ENCODE measurements at places on chromosomes 1 and 21. TPM values are rescaled to one million over a fixed set of nuclear protein-coding genes. Genes with fewer than 3 reads are reported as not detected.
A peak's percentile ranks its signal among the peaks of the same experiment; 100 is the strongest.

GRCh38 chr1:233981042-233981675, 76.7 kb downstream of the SLC35F3 start:
- no peak overlapping the region for H3K4me3 ChIP-seq
- no peaks in the 10 kb centered on the region for H3K36me3 ChIP-seq
- no peak overlapping the region for H3K27ac ChIP-seq
- no peaks in the 10 kb centered on the region for H3K4me1 ChIP-seq

DNA sequence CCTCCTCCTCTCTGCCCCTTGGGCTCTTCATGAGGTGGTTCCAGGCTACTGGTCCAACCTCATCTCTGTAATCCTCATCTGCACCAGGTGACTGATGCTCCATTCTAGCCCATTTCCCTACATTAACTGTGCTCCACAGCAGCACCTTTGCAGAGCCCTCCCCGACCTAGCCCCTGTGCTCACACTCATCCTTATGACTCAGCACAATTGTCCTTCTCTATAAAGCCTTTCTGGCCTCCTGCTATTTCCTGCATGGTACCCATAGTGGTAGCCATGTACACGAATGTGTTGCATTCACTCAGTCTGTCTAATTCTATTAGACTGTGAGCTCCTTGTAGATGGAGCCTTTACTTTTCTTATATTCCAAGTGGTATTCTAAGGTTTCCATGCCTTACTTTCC, 339.0 kb downstream of the DISC1 start:
- no peak overlapping the region for H3K27ac ChIP-seq
- no peaks in the 10 kb centered on the region for H3K4me1 ChIP-seq
- H3K36me3 ChIP-seq: no peaks in the 10 kb centered on the region
- no peak overlapping the region for H3K4me3 ChIP-seq
- DNase-seq: no peak

DNA sequence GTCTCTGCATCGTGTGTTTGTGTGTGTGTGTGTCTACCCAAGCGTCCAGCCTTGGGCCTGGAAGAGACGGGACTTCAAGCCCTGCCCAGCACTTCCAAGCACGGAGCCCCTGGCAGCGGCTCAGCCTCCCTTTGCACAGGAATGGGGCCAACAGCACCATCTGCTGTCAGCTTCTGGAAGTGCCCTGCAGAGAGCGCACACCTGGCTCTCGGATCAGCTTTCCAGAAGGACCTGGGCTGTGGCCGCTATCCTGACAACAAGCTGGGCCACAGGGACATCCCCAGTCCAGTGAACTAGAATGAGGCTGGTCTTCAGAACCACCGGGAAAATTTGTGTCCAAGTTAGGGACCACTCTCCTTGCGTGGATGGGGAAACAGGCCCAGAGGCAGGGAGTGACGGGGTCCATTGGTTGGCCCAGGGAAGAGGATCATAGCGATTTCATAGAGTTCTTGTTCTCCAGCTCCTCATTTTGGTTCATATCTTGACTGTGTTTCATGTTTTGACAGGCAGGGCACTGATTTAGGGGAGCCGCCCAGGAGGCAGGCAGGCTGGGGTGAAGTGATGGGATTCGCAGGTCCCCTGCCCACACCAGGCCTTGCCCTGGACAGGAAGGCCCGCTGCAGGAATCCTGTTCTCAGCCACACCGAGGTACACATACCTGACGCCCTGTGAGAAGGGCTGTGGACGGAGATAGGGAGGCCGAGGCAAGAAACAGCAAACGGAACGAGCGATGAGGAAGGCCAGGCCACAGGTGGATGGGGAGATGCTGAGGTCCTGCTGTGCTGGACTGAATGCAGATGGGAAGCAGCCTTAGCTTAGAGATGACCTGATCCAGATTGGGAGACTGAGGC, 38.4 kb downstream of the TAS1R2 start:
- peak; percentile 77 for DNase-seq
- no peaks in the 10 kb centered on the region for H3K27me3 ChIP-seq
- no peak overlapping the region for H3K4me3 ChIP-seq
- no peaks in the 10 kb centered on the region for H3K36me3 ChIP-seq
- no peaks in the 10 kb centered on the region for H3K4me1 ChIP-seq

DNA sequence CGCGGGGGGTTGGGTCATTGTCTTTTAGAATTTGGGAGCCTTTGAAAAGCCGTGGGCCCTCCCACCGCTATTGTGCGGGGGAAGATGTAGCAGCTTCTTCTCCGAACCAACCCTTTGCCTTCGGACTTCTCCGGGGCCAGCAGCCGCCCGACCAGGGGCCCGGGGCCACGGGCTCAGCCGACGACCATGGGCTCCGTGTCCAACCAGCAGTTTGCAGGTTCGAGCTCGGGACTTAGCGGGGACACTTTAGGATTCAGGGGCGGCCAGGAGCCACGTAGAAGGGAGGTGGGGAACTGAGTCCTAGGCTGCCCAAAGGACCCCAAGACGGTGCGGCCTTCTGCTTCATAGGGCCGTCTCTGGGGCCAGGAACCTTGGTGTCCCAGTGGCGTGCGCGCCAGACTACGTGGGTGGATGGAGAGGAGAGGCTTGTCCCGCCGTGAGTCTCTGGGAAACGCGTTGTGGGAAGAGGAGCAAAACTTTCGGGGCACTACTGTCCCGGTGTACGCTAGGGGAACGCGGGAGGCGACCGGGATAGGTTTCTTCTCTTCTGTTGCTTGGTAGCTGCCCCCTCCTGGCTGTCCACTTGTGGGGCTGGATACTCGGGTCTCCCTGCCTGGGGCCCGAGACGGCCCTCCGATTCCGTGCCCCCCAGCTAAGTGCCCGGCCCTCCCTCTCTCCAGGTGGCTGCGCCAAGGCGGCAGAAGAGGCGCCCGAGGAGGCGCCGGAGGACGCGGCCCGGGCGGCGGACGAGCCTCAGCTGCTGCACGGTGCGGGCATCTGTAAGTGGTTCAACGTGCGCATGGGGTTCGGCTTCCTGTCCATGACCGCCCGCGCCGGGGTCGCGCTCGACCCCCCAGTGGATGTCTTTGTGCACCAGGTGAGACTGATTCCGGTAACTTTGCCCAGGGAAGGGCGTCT, at the start of gene LIN28A:
Gene LIN28A, plus strand, starts transcription at position 112 of the 918 bp plus-strand sequence. Its CDS starts 75 bp downstream, at position 187.
- H3K4me1 ChIP-seq: no peaks in the 10 kb centered on the region
- H3K27ac ChIP-seq: no peak within 1 kb of the TSS
- DNase-seq: no peak
- H3K4me3 ChIP-seq: no peak within 1 kb of the TSS
- H3K36me3 ChIP-seq: no peaks in the 10 kb centered on the region

DNA sequence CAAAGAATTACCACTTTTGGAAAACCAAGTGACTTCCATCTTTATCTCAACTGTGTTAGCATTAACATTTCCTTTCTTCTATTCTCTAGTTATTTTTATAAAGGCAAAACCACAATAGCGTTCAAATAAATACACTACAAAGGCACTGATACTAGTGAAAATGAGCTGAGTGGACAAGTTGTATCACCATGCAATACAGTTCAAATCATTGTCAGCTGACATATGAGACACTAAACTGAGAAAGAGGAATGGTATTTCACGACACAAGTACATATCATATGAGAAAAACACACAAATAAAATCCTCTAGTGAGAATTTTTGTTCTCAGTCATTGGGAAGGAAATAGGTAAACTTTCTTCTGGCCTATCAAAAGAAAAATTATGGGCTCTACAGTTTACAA, 26.2 kb downstream of the ENAH start:
- H3K27me3 ChIP-seq: no peaks in the 10 kb centered on the region
- no peak for DNase-seq
- no peak overlapping the region for H3K27ac ChIP-seq

DNA sequence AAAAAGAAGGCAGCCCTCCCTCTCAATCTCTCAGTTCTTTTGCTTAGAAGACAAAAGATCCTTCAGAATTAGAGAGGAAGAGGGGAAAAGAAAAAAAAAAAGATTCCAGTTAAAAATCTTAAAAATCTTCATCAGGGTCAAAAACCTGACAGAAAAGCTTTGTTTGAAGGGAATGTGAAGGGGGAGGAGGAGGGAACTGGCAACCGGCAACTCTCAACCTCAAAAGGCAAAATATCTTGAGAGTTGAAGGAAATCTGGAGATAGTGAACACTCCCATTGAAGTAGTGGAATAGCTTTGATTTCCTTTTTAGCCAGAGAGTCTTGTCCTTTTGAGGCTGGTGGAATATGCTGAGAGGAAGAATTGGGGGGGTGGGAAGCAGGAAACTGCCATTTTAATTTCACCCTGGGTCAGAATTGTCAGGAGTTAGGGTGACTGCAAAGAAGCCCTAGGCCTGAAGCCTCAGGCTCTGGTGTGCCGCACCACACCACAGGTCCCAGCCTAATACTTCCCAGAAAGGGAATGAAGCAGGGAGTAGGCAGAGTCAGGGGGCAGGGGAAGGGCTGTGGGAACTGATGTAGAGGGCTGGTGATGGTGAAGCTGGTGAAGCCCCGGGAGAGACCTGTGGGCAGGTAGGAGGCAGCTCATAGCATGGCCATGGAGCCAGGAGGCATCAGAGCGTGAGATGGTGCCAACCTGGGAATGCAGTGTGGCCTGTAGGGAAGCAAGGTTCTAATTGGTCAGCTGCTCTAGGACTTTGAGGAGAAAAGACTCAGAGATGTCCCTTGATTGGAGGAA, 24.6 kb downstream of the KIRREL1 start:
- no peaks in the 10 kb centered on the region for H3K27me3 ChIP-seq
- peaks cover 6% of the 10 kb centered on the region for H3K4me1 ChIP-seq
- DNase-seq: no peak
- H3K27ac ChIP-seq: peak overlapping the region; percentile 78

DNA sequence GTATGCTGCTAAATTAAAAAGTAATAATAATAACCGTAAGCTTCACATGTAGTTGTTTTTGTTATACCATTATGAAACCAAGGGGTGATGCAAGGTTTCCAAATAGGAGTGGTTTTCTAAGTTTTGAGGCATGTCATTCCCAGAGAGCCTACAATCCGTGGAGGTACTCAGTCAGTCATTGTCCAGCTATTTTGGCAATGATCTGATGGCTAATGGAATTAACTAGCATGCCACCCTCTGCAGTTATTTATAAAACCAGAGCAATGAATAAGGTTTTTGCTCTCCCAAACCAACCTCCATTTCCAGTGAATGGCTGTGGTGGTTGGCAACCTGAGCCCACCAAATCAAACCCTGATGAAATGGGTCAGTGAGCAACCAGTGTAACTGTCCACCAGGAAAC, 106.4 kb downstream of the TBX15 start:
- H3K36me3 ChIP-seq: no peaks in the 10 kb centered on the region
- no peak overlapping the region for H3K27ac ChIP-seq

- H3K4me3 ChIP-seq: peak overlapping the region; percentile 69
- H3K27me3 ChIP-seq: no peaks in the 10 kb centered on the region
- H3K4me1 ChIP-seq: peaks cover 7% of the 10 kb centered on the region
- DNase-seq: no peak
- H3K36me3 ChIP-seq: no peaks in the 10 kb centered on the region
- peak overlapping the region; percentile 87 for H3K27ac ChIP-seq
Observed at GRCh38 chr1:168178227-168178637, 530 bp upstream of the TIPRL start.

GRCh38 chr1:53929246-53929960, 16.1 kb downstream of the IFT25 start:
- H3K27ac ChIP-seq: no peak overlapping the region
- no peaks in the 10 kb centered on the region for H3K36me3 ChIP-seq
- DNase-seq: no peak
- H3K27me3 ChIP-seq: no peaks in the 10 kb centered on the region
- no peaks in the 10 kb centered on the region for H3K4me1 ChIP-seq
- no peak overlapping the region for H3K4me3 ChIP-seq

DNA sequence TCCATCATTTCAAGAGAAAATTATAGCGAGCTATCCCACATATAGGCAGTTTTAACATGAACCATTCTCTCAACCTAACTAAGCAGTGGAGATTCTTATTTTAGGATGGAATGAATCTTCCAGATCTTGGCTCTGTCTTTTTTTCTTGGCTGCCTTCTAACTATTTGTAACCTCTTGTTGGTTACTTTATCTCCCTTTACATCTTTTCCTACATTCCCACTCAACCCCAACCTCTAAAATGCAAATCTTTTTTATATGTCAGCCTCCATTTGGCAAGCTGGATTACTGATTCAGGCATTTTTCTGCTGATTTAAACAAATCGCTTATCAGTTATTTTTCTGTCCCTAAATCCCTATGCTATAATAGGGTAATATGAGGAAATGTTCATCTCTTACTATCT, 46.9 kb upstream of the LHX8 start:
- H3K27me3 ChIP-seq: no peaks in the 10 kb centered on the region
- H3K27ac ChIP-seq: no peak overlapping the region
- no peak overlapping the region for H3K4me3 ChIP-seq
- no peaks in the 10 kb centered on the region for H3K36me3 ChIP-seq

- no peak overlapping the region for H3K4me3 ChIP-seq
- no peak overlapping the region for H3K27ac ChIP-seq
- no peaks in the 10 kb centered on the region for H3K4me1 ChIP-seq
- H3K36me3 ChIP-seq: no peaks in the 10 kb centered on the region
- H3K27me3 ChIP-seq: no peaks in the 10 kb centered on the region
- DNase-seq: no peak
Observed at GRCh38 chr21:35575280-35575915, 484.9 kb downstream of the SETD4 start.

DNA sequence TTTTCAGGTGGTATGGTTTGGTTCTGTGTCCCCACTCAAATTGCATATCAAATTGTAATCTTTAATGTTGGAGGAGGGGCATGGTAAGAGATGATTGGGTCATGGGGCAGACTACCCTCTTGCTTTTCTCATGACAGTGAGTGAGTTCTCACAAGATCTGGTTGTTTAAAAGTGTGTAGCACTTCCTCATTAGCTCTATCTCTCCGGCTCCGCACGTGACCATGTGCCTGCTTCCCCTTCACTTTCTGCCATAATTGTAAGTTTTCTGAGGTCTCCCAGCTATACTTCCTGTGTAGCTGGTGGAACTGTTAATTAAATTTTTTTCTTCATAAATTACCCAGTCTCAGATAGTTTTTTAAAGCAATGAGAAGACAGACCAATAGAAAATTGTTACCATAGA, 843.2 kb downstream of the AMY1C start:
- H3K27ac ChIP-seq: no peak overlapping the region
- H3K4me1 ChIP-seq: no peaks in the 10 kb centered on the region
- H3K27me3 ChIP-seq: no peaks in the 10 kb centered on the region
- DNase-seq: no peak
- H3K4me3 ChIP-seq: no peak overlapping the region

DNA sequence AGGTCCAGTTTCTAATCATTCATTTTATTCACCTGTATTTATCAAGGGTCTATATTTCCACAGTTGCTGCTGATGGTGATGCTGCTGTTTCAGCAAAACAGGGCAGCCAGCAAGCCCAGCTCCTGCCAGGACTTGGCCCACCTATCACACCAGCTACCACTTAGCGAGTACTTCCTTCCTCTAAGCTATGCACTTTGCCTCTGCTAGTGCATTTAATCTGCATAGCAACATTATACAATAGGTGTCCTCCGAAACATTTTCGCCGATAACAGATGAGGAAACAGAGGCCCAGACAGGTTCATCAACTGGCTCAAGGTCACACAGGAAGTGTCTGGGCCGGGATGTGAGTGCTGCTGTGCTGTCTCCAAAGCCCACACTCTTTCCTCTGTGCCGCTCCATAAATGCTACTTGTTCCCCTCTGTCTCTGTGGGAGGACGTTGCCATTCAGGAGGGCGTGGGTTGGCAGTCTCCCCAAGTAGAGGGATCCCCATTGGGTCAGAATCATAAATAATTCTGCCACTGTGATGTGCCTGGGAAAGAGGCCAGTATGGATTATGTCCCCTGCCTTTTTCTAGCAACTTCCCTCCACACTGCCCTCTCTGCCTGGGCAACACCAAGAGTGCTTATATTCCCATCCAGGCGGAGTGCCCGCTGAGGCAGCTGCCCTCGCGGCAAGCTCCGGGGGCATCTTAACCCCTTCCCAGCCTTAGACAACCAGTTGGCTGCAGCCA, 9.4 kb upstream of the PLEKHA6 start:
- H3K27me3 ChIP-seq: no peaks in the 10 kb centered on the region
- H3K27ac ChIP-seq: no peak overlapping the region
- no peak for DNase-seq

The TGFB2 gene
- total RNA-seq: 7.8 TPM

The CD1D gene
- 1.3 TPM for total RNA-seq

The A3GALT2 gene
- not detected for total RNA-seq

The ERG gene
- total RNA-seq: 2.6 TPM

The RNF223 gene
- total RNA-seq: 1.4 TPM

The RHD gene
- not detected for total RNA-seq

Data from prostate gland (tissue), 2 donors.